Activated CD4-positive, alpha-beta T cell treated with anti-CD3 and anti-CD28 coated beads, Interleukin-2, Interleukin-6, amounts not matched to agents 100 ng/mL and 50 ng/mL, durations not matched to agents 16 hours and 8 hours (primary cell): ENCODE measurements at places on chromosomes 5 and 9.

DNA sequence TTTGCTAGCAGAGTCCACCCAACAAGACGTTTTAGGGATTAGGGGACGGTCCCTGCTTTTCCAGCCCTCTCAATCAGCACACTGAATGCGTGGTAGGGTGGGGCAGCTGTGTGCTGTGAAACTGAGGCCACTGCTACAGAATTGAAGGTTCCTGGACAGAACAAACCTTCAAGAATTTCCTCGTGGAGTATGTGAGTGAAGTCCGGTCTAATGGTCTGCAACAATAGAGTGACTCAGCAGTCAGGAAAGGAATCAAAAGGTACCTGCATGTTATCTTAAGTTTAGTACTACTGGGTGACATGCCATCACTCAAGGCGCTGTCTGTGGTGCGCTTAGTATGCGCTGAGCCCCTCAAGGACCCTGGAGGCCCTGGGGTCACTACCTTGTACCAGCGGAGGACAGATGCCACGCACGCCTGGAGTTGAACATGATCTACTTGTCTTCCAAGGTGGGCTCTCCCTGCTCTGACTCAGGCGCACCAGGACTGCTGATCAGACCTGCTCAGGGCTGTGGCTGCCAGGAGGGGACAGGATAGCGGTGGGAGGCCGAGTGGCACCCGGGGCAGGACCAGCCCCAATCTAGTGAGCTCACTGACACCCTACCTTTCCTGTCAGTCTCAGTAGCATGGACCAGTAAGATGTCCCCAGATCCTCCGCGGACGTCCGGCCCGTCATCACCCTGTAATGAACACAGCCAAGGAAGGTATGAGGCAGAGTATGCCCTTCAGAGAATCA, 50.5 kb downstream of the PRRT1B start:
- no peak for DNase-seq

DNA sequence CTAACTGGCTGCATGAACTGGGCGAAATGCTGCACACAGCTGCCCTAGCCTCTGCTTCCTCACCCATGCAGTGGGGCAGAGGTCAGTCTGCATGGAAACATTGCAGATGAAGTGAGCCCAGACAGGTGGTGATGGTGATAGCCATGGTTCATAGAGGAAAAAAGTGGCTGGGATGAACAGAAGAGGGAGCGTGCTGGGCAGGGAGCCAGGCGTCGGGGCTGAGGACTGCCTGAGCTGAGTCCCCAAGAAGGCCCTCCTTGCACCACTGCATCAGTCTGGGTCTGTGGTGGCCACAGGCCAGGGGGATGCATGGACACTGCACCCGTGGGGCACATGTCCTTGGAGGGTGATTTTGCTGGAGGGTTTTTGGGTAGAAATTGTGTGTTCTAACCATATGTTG, 80.5 kb downstream of the AMBP start:
- no peak for DNase-seq

- no peak for DNase-seq
These were observed 184.0 kb downstream of the MED10 start for GRCh38 chr5:6194261-6194875.

DNA sequence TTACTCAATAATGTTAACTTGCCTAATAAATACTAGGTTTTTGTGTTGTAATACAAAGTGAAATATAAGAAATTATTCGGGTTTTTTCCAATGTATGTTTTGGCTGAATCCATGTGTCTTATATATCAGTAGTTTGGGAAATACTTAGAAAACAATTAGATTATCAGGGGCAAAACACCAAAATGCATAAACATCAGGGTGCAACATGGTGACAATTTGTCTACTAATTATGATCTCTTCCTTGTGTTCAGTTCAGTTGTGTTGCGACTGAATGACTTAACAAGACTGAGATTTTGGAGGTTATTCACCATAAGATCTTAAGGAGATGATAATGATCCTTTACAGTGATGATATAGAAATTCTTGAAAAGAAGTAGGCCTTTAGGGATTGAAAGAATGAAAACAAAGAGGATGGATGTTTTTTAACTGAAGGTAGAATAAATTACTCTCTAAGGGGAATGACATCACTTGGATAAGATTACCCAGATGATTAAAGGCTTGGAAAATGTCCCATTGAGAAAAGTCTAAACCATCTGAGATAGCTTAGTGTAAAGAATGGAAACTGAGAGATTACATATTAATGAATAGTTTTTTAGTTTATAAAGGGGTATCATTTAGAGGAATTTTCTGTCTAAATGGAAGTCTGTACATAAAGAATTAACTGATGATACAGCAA, 415.8 kb downstream of the SPATA31D1 start:
- no peak for DNase-seq

DNA sequence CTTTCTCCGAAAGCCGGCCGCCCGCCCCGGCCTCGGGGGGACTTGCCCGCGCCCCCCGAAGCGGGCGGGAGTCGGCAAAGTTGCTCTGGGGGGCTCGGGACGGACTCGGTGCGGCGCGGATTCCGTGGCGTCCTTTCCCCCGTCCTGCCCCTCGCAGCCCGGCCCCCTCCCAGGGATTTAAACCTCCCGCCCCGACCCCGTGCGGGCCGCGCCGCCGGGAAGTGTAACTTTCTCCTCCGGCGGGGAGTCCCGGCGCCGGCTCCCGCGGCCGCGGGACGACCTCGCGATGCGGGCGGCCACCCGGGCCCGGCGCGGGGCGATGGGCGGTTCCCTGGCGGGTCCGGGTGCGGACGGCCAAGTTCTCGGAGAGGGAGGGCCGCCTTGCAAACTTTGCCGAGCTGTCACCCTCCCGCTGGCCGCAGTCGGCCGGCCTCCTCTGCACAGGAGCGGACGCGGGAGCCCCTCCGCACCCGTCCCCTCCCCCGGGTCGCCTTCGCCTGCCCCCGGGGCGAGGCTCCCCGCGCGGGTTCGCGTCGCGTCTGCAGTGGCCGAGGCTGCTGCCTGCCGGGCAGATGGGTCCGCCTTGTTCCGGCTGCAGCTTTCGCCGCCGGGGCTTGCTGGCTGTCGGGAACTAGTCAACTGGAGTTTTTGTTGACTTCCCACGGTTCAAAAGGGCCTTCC, 732 bp downstream of the PBX3 start:
- peak; percentile 41 for DNase-seq

DNA sequence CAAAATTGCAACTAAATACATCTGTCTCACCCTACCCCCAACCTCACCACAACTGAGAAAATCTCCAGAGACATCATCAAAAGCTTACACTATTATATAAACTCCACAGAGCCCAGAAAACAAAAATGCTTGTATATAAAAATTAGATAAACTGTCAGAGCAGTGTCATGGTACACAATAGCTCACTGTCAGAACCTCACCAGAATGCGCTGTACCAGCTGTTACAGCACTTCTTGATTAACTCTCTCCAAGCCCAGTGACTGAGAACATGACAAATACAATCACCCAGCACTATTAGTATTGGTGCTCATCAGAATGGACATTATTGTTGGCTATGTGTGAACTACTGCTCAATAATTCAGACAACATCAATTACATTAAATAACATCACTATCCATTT, 65.7 kb downstream of the ZDHHC21 start:
- DNase-seq = no peak

GRCh38 chr5:167754501-167755021, 536.9 kb upstream of the WWC1 start:
- no peak for DNase-seq

DNA sequence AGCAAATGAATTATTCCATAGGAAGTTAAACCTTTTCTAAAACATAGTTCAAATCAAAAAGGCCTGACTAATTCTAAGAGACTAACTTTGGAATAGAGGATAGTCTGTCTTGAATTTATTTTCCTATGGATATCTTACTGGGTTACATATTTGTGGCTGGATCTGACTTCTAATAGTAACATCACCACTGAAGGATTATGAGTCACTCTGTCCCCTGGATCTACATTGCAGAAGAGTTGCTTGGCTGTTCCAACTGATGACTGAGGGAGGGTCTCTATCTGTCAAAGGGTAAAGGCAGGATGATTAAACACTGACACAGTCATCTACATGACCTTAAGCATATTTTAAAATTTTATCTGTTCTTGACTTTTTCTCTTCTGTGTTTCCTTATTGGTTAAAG, 119.6 kb upstream of the FST start:
- DNase-seq = no peak

DNA sequence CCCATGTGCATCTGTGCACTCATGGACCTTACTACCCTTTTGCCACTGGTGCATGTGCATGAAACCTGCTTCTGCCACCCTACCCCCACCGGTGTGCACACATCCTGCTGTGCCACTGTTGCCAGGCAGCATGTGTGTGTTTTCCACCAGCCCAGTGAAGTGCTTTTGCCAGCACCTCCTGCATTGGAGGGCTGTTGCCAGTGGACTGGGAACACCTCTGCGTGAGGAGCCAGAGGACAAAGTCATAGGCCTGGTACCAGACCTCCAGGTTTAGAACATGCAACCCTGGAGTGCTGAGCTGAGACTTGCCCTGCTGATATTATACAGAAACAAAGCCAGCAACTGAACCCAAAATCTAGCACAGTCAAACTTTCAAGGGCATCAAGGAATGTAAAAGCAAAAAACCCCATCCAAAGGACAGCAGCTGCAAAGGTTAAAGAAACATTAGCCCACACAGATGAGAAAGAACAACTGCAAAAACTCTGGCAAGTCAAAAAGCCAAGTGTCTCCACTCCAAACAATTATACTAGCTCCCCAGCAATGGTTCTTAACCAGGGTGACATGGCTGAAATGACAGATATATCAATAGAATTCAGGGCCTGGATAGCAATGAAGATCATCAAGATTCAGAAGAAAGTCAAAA, 70.6 kb upstream of the PTPN3 start:
- DNase-seq = no peak

GRCh38 chr9:21119093-21119770, 22.4 kb downstream of the IFNW1 start:
- no peak for DNase-seq

GRCh38 chr9:87595610-87596009, 97.9 kb downstream of the DAPK1 start:
- DNase-seq = no peak

DNA sequence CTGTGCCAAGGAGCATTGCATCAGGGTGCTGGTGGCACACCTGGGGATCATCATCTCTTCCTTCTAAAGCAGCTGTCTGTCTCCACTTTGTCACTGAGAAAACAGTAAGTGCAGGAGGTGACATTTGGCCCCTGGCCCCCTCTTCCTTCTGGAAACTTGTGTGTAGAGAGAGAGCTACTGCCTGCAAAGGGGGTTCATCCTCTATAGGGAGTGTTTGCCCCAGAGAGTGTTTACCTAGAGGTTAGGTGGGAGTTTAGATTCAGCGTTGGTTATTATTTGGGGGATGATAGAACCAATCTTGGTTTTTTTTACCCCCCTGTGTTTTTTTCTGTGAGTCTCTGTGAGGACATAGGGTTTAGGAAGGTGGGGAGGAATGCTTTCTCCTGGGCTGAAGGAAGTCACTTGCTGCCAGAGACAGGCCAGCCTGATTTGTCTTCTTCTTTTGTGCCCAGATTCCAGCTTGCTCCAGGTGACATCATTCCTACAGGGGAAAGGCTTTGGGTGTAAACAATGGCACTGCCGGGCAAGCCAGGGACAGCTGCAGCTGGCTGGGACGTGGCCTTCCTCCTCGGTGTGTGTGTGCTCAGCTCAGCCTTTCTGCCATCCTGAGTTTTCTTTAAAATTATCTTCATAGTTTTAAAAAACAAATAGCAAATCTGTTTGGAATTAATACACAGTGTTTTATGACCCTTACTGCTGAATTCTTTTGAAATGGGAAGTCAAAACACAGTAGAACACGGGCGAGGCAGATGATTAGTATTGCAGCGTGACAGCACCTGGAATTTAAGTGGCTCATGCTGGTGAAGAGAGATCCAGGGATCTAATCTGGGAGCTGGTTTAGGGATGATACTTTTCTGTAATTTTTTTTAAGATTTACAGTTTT, 24.5 kb downstream of the PRRC2B start:
- no peak for DNase-seq

DNA sequence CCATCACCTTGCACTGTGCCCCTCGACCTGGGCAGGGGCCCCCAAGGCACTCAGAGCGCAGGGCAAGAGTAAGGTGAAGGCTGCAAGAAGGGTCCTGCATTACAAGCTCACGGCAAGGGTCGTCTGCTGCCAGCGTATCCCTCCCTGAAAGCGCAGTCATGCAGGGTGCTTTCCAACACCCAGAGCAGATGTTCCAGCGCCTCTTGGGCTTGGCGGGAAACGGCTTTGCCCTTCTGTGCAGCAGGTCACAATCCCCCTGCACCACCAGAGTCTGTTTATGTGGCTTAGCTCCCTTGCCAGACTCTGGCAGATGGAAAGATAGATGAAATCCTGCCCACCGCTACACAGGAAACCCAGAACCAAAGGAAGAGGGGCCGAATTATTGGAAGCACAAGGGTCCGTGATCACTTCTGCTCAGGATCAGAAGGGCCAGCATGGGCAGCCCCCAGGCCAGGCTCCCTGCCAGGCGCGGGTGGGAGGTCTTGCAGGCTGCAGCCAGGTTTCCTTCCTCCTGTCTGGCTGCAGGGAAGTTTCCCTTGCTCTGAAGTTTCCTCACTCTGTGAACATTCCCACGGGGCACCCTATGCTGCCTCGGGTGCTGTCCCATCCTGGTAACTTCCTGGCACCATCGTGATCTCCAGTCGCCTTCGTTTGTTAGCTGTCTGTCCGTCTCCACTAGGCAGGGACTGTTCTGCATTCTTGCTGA, 132.2 kb downstream of the ZNF354C start:
- no peak for DNase-seq

GRCh38 chr5:110346893-110347358, 379.5 kb downstream of the TMEM232 start:
- no peak for DNase-seq

DNA sequence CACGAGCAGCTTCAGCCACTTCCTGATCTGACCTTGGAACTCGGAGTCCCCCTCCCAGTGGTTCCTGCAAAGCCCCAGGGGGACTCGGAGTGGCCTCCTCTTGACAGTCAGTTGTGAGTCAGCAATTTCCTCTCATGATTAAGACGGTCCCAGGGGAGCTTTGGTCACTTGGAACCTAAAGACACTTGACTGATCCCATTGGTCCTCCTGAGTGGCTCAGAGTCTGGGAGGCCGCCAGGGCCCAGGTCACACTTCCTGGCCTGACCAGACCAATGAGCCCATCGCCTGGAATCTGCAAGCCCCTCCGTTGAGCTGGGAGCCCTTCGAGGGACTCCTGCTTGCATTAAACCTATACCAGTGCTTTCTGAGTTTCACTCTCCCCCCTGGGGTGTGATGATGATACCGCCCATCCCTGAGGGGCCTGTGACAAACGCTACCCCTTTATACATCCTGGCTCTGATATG, 29.1 kb downstream of the TSPAN17 start:
- DNase-seq = no peak

GRCh38 chr5:178477802-178478201, 112.4 kb downstream of the COL23A1 start:
- no peak for DNase-seq

- DNase-seq = peak; percentile 30
These were observed 22.7 kb downstream of the ANXA2R start for GRCh38 chr5:43017428-43017815.
